Stimulated activated CD4-positive, alpha-beta T cell treated with anti-CD3 and anti-CD28 coated beads, Interleukin-4, amount 100 ng/mL, for 4 hours (primary cell): ENCODE measurements at places on chromosomes 6 and 20.

- DNase-seq: no peak
These were observed 44.9 kb downstream of the ATXN1 start for GRCh38 chr6:16716321-16716858.

DNA sequence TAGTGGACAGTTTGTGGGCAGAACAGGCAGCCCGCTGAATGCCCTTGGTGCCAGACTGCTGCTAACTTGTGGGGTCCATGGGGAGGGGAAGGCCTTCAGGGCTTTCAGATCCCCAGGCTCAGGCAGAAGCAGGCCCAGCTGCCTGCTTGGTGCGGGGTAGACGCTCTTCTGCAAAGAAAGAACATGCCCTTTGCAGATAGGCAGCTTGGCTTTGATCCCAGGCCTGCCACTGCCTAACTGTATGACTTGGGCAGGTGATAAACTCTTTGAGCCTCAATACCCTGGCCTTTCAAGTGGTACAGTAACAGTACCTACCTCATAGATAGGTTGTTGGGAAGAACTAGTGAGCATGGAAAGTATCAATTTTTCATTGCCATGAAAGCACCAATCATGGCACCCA, 28.4 kb downstream of the CHMP4B start:
- no peak for DNase-seq

DNA sequence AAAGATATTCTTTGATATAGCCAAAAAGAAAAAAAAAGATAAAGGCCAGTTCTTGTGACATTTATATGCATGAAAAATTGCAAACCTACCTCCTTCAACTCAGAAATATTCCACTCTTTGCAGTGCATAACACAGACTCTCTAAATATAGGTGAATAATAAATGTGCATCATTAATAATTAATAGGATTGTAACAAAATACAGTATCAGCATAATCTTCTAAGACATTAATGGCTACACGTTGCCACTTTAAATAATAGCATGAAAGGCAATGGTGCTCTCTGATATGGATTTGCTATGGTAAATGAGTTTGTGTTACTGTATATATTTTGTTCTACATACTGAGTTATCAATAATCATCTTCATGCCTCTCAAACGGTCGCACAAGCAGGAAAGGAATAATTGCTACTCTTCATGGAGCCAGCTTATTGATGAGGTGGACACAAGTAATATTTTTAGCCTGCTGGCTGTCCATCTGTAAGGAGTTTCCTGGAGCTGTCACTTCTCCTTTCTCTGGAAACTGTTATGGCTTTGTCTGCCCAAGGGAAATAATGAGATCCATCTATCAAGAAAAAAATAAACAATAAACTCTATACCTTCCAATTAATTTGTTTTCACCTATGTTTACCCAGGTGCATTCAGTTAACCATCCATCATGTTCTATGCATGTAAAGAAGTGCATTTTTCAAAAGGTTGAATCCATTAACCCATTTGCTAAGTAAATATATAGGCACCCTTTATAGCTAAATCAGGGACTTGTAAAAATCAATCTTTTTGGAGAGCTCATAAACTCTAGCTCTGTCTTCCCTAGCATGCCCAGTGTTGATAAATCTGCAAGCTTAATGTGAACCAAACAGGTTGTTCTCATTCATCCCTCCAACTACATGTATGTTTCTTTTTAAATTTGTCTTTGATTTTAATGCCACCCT, 253.0 kb downstream of the NKAIN2 start:
- no peak for DNase-seq

GRCh38 chr20:23484081-23484480, 6.8 kb upstream of the CST8 start:
- DNase-seq: no peak

- no peak for DNase-seq
These were observed 69.9 kb downstream of the TOX2 start for GRCh38 chr20:43984587-43984986.

- DNase-seq: no peak
These were observed 23.8 kb upstream of the TAF8 start for GRCh38 chr6:42026540-42026939.

- no peak for DNase-seq
These were observed 83.0 kb downstream of the MAP3K4 start for GRCh38 chr6:161074496-161075121.

DNA sequence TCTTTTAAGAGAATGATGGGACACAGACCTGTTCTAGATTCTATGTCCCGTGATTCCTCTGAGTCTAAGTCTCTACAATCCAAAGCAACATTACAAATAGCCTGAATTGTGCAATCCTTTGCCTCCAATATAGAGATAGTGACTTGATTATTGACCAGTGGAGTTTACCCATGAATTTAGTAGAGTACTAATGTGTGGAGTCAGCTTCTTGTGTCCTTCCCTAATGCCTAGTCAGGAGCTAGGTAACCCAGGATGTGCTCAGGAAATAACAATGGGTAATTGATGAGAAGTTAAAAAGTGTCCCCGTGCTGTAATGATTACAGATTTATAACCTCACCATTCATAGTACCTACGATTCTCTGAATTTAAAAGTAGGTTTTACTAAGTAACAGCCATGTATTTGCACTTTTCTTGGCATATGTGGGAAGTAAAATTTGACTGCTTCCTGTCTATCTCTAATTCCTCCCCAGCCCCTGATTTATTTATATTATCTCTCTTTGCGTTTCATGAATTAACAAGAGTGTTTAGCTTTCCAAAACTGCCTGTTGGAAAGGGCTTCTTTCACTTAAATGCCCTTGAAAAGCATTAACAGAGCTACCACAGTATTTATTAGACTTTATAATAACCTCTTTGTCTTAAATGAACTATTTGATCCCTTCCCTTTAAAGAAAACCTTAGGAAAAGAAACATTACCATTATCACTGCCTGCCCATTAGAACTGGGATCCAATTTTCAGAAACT, 30.5 kb downstream of the NEDD9 start:
- no peak for DNase-seq

DNA sequence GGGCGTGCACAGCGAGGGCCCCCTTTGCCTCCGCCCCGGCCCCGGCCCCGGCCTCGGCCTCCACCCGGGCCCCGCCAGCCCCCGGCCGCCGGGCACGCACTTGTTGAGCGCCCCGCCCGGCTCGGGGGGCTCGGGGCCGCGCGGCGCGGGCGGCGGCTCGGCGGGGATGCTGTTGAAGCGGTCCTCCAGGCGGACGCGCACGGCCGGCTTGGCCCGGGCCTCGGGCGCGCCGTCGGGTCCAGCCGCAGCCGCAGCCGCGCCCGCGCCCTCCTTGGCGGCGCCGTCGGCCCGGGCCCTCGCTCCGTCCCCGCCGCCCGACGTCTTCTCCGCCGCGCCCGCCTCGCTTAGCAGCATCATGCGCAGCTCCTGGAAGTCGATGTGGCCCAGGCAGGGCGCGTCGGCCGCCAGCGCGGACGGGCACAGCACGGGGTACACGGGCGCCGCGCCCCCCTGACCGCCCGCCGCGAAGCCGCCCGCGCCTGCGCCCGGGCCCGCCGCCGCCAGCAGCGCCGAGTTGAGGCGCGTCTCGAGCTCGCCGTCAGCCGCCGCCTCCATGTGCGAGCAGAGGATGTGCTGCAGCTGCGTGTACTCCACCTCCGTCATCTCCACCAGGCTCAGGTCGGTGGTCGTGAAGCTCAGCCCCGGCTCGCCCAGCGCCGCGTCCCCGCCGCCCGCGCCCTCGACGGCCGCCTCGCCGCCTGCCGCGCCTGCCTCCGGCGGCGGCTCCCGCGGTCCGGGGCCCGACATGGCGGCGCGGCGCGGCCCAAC, 514 bp downstream of the TCFL5 start:
- peak; percentile 29 for DNase-seq

DNA sequence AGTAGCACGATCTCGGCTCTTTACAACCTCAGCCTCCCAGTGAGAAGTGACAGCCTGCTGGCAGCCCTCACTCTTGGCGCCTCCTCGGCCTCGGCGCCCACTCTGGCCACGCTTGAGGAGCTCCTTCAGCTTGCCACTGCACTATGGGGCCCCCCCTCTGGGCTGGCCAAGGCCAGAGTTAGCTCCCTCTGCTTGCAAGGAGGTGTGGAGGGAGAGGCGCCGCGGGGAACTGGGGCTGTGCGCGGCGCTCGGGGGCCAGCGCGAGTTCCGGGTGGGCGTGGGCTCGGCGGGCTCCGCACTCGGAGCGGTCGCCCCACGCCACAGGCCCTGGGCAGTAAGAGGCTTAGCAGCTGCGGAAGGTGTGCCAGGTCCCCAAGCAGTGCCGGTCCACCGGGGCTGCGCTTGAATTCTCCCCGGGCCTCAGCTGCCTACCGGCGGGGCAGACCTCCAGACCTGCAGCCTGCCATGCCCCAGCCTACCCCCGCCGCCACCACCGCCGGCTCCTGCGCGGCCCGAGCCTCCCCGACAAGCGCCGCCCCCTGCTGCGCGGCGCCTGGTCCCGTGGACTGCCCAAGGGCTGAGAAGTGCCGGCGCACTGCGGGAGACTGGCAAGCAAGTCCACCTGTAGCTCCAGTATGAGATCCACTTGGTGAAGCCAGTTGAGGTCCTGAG, 22.0 kb upstream of the NUP153 start:
- DNase-seq: no peak

GRCh38 chr20:43506238-43506637, 1.3 kb upstream of the L3MBTL1 start:
- no peak for DNase-seq

DNA sequence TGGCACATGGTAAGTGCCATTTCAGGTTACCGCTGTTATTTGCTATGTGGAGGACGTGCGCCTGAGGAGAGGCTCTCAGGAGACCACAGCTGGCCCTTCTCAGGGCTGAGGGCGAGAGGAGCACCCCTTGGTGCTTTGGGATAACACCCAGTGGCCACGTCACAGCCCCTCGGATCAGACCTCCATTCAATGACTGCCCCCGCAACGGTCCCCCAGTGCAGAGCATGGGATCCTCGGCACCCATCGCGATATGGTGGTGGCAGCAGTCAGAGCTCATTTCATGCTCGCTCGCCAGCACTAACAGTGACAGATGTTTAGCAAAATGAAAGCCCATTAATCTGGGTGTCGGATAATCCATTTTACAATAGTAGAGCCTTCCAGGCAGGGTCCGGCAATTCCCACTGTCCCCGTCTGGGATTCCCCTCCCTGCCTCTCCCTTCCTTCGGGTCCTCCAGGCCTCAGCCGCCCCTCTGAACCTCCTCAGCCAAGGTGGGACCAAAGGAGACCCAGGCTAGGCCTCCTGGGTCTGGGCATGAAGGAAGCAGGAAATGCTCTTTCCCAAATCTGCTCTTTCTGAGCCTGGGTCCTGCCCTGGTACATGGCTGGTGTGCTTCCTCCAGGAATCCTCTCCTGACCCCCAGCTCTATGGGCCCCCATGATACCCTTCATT, 117.1 kb downstream of the GRM4 start:
- DNase-seq: no peak

DNA sequence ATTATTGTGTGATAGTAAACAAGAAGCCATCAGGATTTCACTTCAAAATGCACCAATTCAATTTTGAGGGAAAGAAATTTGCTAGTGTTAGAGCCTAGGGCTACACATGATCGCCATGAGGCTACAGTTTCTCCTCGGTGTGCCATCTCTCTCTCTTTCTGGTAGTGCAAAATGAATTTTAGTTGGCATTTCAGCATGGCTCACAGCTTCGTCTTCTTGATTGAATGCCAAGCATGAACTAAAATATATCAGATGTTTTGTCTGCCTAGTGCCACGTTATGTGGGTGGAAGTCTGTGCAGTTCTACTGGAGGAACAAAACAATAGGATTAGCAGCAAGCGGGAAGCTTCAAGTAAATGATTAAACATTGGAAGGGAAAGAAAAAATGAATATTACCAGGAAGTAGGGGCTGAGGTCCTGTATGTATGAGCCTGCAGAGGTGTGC, 6.8 kb upstream of the MRAP2 start:
- no peak for DNase-seq

GRCh38 chr20:51272401-51272800, 249.5 kb upstream of the KCNG1 start:
- DNase-seq: no peak

DNA sequence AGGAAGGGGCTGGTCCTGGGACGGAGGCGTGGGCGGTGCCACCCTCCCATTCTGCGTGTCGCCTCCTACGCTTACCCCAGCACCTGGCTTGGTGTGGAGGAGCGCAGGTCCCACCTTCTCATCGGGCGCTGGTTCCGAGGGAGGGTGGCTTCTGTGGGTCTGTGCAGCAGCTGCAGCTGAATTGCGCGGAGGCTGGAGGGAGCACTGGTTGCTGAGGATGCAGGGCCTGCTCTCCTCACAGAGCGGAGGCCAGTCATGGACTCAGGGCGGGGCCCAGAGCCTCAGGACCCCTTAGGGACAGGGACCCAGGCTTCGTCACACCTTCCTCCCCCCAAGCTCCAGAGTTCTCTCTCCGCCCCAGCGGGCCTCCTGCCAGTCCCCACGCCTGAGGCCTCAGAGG, 127.8 kb upstream of the MAP3K4 start:
- no peak for DNase-seq

- DNase-seq: no peak
These were observed 56.0 kb downstream of the CDK5RAP1 start for GRCh38 chr20:33345342-33345741.

DNA sequence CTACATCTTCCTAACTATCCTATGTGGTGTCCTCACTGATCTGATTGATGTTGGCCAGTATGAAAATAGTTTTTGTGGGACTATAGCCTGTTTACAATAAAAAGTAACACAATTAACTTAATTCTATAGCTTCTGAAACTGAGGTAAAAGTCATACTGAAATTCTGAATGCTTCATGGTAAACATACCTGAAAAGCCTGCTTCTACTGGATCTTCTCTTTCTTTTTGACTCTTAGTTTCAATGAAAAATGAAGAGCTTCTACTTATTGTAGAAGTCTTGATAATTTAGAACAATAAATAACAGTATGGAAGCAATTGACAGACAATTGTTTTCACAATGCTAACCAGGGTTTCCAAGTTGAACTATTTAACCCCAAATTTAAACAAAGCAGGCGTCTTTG, 383.9 kb upstream of the MMS22L start:
- DNase-seq: no peak

GRCh38 chr20:63606686-63607085, 20.2 kb downstream of the GMEB2 start:
- DNase-seq: no peak

GRCh38 chr6:17574866-17575560, 25.1 kb upstream of the FAM8A1 start:
- DNase-seq: no peak

- no peak for DNase-seq
These were observed 320.4 kb downstream of the LAMA2 start for GRCh38 chr6:129203190-129203900.

GRCh38 chr6:107488174-107488874, 1.6 kb upstream of the SOBP start:
- DNase-seq: no peak

GRCh38 chr6:169905041-169905807, 153.8 kb downstream of the ERMARD start:
- DNase-seq: no peak
